AG10803 (cell line): ENCODE measurements at places on chromosomes 6 and 20.

DNA sequence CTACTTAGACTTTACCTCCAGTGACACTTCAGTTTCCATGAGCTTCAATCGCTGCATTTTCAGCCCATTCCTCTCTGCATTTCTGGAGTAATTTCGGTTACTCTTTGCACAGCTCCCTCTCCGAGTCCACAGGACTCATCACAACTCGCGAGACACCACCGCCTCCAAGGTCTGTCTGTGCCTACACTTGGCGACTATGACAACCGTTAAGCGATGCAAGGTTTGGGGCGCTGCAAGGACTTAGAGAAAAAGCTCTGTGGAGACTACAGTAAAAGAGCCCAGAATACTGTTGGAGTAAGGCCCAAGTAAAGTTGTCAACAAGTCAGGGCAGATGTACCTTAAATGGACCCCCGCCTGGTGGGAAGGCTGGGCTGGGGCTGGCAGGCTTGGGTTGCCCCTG, 95.7 kb upstream of the RPS6KA2 start:
- no peak for DNase-seq

- DNase-seq, result no peak
Observed at GRCh38 chr20:18712882-18713281, 100.7 kb upstream of the SCP2D1 start.

GRCh38 chr6:136426627-136427377, 123.4 kb downstream of the MAP7 start:
- no peak for DNase-seq

- peak; percentile 29 for DNase-seq
Observed at GRCh38 chr6:139748353-139749146, 374.1 kb upstream of the CITED2 start.

GRCh38 chr20:14925300-14925699, 587.9 kb upstream of the FLRT3 start:
- peak; percentile 44 for DNase-seq

DNA sequence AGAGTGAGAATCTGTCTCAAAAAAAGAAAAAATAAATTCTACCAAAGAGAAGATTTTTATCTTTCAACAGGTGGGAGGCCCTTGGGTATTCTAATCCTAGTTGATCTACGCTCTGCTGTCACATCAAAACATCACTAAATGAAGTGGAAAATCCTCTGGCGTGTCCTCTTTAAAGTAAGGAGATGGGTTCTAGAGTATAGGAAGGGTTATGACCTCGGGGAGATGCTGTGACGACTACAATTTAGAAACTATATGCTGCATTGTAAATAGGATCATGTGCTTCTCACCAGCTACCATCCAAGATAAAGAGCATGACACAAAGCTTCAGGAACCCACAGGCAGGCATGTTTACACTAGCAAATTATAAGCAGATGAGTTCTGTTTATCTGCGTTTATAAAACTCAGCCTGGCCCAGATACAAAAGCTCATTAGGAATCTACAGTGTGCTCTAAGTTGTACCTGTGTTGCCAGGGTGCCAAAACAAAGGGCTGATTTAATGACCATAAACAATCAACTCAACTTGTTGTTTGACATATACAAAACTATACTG, 197.1 kb upstream of the PLN start:
- DNase-seq, result peak; percentile 15

DNA sequence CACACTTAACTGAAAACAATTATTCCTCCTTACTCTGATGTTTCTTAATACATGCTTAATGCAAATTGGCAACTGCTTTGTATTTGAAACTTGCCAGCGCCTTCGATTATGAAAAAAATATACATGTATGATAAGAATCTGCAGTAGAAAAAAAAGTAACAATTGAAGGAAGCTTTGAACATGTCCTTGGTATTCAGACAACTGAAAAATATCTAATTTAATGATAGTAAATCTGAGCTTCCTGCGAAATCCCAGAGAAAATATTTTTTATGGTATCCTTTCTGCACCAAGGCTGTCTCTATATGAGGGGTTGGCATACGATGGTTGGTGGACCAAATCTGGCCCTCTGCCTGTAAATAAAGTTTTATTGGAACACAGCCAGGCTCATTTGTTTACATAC, 186.2 kb downstream of the HDGFL1 start:
- no peak for DNase-seq

DNA sequence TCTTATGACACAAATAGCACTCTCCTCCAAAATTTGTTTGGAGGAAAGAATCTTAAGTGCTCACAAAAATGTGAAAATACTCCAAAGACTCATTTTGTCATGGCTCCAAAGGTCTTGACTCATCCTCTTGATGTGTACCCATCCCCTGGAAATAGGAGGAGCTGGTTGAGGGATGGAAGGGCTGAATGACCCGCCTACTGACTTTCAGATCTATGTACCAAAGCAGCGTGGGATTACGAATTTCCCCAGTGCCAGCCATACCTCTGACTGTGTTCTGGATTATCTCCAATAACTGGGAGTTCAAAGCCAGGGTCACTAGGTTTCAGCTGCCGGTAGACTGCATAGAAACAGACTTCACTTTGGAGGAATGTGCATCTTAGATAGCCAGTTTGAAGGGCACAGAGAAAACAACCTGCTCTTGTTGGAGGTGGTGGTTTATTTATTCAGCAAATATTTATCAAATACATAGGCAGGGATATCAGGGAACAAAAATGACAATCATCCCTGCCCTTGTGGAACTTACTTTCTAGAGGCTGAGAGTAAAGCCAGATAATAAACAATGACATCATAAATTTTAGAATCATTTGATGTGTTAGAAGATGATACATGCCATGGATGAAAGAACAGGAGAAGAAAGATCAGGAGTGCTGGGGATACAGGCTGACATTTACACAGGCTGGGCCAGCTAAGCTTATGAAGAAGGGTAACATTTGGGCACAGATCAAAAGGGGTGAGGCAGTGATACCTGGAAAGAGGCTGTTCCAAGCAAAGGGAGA, 246.6 kb downstream of the TBXT start:
- DNase-seq, result no peak
